Osteoblast (primary cell): ENCODE measurements at places on chromosomes 5 and 9. TPM values are rescaled to one million over a fixed set of nuclear protein-coding genes. Genes with fewer than 3 reads are reported as not detected.

DDX31 gene
- 10.9 and 11.6 TPM in 2 replicates for total RNA-seq

NR2F1 gene
- 7.2 and 10.6 TPM in 2 replicates for total RNA-seq

C5orf52 gene
- total RNA-seq = not detected in 2 replicates

TRPM3 gene
- total RNA-seq = 0.72 and 1.2 TPM in 2 replicates

MBLAC2 gene
- total RNA-seq = 6.5 TPM in 2 replicates

MZB1 gene
- total RNA-seq = 0.29 TPM in 1 of 2 replicates, not detected in the other

FOXD4L5 gene
- under 0.01 TPM in 1 of 2 replicates, not detected in the other for total RNA-seq

ENTPD2 gene
- not detected in 2 replicates for total RNA-seq

NACC2 gene
- total RNA-seq = 25.3 and 32.9 TPM in 2 replicates

GABRA6 gene
- total RNA-seq = not detected in 2 replicates

TMEM252 gene
- not detected in 2 replicates for total RNA-seq

ASS1 gene
- 134 and 195 TPM in 2 replicates for total RNA-seq

HTR1A gene
- total RNA-seq = not detected in 2 replicates

SLC45A2 gene
- total RNA-seq = 0.36 and 0.59 TPM in 2 replicates

DNA sequence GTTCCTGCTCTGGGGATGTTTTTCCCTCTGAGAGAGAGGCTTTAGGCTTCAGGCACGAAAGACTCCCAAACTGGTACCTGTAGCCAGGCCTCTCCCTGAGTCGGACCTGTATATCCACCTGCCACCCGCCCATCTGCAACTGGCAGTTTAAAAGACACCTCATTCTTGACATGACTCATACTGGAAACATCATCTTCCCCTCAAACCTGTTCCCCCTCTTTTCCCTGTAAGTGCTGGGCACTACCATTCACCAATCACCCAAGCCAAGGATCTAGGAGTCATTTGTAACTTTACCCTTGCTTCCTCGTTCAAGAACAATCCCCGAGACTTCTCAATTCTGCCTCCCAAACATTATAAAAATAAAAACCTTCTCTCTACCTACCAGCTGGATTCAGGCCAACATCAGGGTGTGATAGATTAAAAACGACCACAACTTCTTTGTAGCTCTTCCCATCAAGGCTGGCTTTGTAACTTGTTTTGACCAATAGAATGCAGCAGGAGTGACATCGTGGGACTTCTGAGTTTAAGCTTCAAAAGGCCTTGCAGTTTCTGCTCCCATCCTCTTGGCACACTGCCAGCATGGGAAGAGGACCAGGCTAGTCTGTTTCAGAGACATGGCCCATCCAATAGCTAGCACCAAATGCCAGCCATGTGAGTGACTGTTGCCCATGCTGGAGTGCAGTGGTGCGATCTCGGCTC, 1.8 kb upstream of the WDR31 start:
- DNase-seq = peak; percentile 53

DNA sequence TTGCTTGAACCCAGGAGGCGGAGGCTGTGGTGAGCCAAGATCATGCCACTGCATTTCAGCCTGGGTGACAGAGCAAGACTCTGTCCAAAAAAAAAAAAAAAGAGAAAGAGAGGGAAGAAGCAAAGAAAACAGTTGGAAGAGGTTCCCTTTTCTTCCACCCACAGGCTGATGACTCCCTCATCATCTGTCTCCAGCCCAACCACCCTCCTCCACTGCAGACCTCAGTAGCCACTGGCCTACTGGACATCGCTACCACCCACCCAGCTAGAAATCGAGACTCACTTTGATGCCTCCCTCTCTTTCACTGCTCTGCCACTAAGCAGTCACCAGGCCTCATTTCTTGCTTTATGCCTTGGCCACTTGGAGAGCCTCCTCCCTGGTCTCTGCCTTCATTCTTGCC, 71.2 kb downstream of the NIPSNAP3B start:
- no peak for DNase-seq

GRCh38 chr9:1723522-1724015, 291.6 kb upstream of the SMARCA2 start:
- DNase-seq = no peak

DNA sequence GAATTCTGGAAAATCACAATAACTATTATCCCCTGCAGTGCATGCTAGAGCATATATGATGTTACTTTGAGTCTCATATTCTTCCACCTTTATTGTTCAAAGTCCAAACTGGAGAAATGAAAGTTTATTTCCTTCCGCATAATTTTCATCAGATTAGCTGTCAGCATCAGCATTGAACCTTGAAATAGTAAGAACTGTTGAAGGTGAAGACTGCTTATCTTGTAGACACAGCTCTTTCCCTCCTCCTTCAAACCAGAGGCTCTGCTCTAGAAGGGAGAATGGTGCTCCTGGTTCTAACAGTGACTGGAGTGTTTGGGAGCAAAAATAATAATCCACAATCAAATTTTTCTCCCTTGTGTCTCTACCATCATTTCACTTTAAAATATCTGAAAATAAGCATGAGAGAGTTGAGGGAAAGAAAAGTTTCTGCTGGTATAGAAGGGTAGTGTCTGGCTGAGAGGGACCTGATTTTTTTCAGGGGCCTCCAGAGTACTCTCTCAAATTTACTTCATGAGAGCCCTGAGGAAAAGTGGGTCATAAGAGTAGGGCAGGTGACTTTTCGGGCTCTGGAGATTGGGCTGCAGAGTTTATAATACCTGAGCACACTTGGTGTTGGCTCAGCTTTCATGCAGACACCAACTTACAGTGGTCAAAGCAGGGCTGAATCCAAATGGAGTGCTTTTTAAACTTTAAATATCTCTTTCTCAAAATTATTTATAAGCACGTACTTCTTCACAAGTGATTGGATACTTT, 170.4 kb downstream of the ZDHHC21 start:
- no peak for DNase-seq

DNA sequence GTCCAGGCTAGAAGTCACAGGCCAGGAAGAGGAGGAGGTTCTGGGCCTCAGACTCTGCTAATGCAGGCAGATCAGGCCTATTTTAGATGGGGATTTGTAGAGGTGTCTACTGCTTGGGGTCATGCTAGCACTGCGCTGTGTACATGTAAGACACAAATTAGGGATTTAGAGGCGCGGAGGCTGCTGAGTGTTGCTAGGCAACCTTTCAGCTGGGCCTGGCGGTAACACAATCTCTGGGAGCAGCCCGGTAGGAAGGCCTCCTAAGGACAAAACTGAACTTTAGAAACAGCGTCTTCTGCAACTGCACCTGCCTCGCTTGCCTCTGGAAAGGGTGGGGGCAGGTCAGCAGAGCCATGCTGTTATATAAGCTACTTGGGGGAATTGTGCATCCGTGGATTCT, 147.9 kb downstream of the MACROH2A1 start:
- DNase-seq = no peak

DNA sequence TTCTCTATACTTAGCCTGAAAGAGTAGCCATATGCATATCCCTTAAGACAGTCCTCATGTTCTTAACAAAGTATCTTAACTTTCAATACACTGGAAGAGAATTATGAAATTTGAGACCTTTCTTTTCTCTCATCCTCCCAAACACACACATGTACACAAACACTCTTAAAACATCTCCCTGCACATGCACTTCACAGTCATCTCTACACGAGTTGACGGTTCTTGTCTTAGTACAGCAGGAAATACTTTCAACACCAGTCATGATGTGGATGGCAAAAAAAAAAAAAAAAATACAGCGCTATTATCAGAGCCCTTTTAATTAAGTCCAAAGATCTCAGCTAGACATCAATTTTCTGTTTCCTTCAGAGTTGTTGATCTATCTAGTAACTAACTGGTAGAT, 43.6 kb upstream of the PCSK1 start:
- DNase-seq = peak; percentile 45

DNA sequence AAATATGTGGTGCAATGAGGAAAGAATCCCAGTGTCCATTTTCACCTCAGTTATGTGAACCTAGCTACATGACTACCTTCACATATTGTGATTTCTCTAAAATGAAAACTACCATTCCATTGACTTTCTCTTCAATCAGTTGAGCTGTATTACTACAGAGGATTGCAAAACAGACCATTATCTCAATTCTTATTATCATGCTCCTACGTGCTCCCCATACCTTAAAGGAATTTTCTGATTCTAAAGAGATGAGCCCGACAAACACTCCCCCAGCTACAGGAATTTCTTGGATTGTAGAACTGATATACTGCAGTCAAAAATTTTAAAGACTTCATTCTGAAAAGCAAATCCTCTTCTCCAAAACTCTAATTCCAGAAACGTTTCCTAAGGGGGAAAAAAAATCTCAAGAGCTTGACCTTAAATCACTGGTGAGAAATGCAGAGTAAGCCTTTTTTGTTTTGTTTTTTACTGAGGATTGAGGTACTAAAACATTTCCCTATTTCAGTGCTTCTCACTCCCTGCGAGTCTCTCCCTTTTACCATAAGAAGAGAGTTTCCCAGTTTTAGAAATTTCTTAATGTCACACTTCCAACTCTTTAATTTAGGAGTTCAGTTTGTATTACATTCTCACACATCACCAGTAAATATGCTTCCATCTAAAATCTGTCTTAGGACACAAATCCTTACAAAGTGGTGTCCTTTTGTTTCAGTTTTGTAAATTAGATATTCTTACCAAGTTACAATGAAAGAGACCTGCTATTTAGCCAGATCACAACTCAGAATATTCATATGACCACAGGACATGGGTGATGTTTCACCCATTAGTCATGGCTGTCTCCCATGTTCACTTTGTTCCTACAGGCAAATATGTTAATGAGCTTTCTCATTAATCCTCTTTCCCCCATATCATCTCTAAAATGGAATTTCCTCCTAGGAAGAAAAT, 203.8 kb downstream of the TSSK1B start:
- peak; percentile 62 for DNase-seq

GRCh38 chr5:82354543-82354942, 76.4 kb upstream of the RPS23 start:
- DNase-seq = no peak

GRCh38 chr9:129109952-129110739, 447 bp downstream of the CRAT start:
- DNase-seq = peak; percentile 95

DNA sequence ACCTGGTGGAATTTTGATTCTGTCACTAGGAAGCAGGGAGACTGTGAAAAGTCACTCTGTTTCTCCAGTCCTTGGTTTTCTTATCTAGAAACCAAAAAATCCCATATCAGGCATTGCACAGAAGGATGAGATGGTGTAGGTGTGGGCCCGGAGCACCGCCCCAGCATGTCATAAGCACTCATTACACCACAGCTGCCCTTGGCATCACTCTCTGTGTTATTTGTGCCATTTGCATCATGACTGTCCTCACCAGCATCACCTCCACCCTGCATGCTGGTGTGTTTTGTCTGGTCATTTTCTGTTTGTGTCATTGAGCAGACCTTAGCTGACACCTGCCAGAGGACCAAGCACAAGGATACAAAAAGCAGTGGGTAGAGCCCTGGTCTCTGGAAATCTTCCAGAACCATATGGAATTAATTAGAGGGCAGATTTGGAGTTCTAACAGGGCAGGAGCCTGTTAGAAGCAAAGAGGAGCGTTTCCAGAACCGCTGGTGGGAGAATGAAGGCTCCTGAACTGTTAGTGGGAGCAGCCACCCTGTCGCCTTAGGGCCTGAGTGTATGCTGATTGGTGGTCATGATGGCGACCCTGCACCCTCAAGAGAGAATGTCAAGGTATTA, 99.3 kb downstream of the AMBP start:
- DNase-seq = peak; percentile 65

GRCh38 chr5:115578657-115579056, 23.6 kb downstream of the TICAM2 start:
- no peak for DNase-seq

DNA sequence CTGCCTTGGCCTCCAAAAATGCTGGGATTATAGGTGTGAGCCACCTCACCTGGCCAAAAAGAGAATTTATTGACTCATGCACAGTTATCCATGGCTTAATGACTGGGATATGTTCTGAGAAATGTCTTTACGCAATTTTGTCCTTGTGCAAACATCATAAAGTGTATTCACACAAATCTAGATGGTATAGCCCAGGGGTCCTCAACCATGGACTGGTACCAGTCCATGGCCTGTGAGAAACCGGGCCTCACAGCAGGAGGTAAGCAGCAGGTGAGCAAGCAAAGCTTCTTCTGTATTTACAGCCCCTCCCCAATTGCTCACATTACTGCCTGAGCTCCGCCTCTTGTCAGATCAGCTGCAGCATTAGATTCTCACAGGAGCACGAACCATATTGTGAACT, 12.4 kb upstream of the SIL1 start:
- no peak for DNase-seq

- DNase-seq = peak; percentile 32
Observed at GRCh38 chr9:79661279-79661678, 89.5 kb downstream of the TLE4 start.

- no peak for DNase-seq
Observed at GRCh38 chr9:137982200-137982599, 104.6 kb downstream of the CACNA1B start.

- no peak for DNase-seq
Observed at GRCh38 chr5:129858131-129858675, 46.1 kb upstream of the CHSY3 start.

DNA sequence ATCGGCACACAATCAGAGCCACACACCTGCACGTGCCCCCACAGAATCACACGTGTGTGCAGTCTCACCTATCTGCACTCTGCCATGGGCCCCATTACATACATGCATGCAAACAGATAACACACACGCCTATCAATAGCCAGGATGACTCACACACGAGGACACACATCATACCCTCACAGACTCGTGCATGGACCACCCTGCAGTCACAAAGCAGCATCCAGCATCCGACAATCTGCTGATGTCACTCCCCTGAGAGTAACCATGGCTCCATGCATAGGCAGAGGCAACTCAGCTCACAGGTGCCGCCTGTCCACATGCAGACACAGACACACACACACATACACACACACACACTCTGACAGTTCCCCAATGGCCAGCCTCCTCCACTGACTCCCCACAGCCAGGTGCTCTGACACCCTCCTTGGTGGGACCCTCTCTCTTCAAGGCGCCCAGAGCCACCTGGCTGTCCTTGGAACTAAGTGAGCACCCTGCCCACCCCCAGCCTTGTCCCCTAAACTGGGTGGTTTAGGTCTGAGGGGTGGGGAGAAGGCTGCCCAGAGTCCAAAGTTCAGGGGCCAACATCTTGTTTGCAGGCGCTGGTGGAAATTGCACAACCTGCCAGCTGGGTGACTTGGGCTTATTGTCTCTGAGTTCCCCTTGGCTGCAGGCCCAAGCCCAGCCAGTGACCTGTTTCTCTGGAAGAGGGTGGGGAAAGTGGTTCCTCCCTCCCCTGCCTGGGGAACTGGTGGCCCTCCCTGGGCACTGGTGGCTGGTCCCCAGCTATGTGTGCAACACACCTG, 34.6 kb upstream of the NEK6 start:
- DNase-seq = no peak

- peak; percentile 63 for DNase-seq
Observed at GRCh38 chr9:120267929-120268328, 312.0 kb downstream of the CDK5RAP2 start.

GRCh38 chr5:169354263-169354662, 53.3 kb upstream of the SLIT3 start:
- DNase-seq = peak; percentile 17

DNA sequence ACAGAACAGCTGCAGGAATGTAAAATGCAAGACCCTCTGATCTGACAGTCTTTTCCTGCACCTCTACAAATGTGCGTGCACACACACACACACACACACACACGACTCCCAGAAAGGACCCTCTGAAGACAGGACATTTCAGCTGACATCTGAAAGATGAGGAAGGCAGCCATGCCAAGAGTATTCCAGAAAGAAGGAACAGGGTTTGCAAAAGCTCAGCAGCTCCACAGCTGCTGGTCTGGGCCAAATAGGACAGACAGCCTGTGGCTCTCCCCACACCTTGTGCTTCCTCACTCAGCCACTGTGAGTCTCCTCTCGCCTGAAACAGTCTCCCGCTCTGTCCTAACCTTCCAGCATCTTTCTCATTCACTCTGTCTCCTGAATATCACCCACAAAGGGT, 189.0 kb downstream of the PALM2AKAP2 start:
- no peak for DNase-seq
